ENCODE measurements at places on chromosomes 1 and 21.

GRCh38 chr1:20698195-20698910 lies 19.5 kb downstream of the KIF17 start:
- DNase-seq, result peak; percentile 77

- DNase-seq, result no peak
Observed at GRCh38 chr1:168319691-168320090, 39.0 kb downstream of the TBX19 start.

DNA sequence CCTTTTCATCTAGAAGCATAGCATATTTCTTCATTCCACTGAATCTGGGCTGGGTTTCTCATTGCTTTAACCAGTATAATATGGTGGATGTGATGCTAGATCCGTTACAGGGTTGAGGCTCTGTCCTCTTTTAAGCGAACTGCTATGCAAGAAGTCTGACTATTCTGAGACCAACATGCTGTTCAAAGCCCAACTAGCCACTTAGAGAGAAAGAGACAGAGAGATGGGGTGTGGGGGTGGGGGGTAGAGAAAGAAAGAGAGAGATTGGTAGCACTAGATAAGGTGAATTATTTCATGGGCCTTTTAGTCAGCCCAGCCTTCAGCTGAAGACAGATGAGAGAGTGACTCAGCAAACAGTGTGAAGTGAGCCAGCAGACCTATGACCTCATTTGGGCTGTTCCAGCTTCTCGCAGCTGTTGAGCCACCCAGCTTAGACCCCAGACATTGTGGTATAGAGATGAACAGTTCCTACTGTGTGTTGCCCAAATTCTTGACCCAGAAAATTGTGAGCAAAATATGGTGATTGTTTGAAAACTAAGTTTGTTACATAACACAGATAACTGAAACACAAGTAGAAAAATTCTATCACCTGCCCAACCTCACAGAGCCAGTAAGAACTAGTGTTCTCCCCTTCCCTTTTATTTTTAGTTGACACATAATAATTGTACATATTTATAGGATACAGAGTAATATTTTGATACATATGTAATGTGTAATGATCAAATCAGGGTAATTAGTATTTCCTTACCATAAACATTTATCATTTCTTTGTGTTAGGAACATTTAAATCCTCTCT lies 40.7 kb upstream of the PRKACB start:
- peak; percentile 92 for DNase-seq

DNA sequence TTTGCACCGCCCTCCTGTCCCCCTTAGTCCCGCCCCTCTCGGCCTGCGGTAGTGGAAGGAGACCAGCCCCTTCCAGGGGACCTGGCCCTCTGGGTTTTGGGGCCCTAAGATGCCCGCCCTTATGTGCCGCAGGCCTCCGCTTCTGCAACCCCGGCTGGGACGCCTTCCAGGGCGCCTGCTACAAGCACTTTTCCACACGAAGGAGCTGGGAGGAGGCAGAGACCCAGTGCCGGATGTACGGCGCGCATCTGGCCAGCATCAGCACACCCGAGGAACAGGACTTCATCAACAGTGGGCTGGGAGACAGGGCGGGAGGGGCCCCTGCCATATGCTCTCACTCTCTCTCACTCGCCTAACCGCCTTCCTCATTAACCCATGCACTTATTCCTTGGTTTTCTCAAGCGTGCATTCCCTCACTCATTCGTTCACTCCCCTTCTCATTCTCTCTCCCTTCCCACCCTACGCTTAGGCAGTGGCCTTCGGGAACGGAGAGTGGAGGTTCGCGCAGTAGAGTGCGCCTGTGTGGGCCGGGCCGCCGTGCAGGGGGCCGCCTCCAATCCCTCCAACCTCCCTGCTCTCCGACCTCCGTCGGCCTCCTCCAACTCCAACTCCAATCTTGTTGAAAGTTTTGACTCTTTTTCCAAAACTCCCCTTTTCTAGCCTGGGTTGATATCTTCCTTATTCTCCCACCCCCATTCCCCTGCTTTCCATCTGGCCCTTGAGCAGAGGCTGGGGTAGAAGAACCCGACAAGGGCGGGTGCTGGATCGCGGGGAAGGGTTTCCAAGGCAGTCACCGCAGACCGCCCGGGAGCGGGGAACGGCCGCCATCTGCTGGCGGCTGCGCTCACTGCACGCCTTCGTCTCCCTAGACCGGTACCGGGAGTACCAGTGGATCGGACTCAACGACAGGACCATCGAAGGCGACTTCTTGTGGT lies 15.2 kb downstream of the BCAN start:
- peak; percentile 54 for DNase-seq

DNA sequence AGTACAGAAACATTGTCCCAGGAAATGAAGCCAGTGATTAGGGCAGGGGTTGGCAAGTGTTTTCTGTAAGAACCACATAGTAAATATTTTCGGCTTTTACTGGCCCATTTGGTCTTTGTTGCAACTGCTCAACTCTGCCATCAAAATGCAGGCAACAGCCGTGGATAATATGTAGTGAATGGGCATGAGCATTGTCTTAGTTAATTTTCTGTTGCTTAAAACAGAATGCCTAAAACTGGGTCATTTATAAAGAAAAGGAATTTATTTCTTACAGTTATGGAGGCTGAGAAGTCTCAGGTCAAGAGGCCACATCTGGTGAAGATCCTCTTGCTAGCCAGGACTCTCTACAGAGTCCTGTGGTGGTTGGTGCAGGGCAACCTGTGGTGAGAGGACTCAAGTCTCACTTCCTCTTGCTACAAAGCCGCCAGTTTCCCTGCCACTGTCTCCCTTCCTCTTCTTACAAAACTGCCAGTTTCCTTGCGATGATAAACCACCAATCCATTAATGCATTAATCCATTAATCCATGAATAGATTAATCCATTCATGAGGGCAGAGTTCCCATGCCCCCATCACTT lies 166.4 kb downstream of the PSMG1 start:
- DNase-seq, result peak; percentile 77

DNA sequence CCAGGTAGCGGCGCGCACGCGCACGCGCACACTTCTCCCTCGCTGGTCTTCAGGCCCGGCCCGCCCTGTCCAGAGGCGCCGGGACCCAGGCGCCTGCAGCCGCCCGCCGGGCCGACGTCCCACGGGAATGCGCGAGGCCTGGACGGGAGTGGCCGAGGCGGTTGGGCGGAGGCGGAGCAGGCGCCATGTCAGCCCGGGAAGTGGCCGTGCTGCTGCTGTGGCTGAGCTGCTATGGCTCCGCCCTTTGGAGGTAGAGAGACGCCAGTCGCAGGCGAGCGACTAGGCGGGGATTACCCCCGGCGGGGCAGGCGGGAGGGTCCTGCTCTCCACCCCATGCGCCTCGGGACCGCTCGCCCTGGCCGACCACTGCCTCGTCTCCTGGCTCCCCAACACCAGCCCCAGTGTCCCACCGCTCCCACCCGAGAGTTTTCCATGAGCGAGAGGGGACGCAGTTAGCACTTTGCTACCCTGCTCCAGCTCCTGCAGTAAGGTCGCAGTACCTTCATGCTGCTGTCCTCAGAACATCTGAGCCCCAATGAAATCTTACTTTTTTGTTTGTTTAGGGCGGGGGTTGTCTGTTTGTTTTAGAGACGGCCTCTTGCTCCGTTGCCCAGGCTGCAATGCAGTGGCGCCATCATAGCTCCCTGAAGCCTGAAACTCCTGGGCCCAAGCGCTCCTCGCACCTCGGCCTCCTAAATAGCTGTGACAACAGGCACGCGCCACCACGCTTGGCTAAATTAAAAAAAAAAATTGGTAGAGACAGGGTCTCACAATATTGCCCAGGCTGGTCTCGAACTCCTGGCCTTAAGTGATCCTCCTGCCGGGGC lies at the start of gene CATSPERE:
Gene CATSPERE (plus strand): TSS at position 29 of the 827 bp plus-strand sequence. CDS start 157 bp downstream, at position 186.
- peak; percentile 77 for DNase-seq

- DNase-seq, result no peak
Observed at GRCh38 chr1:97457446-97458089, 463.3 kb downstream of the DPYD start.

GRCh38 chr1:9835758-9836631 lies 12.2 kb upstream of the CLSTN1 start:
- DNase-seq, result peak; percentile 32

DNA sequence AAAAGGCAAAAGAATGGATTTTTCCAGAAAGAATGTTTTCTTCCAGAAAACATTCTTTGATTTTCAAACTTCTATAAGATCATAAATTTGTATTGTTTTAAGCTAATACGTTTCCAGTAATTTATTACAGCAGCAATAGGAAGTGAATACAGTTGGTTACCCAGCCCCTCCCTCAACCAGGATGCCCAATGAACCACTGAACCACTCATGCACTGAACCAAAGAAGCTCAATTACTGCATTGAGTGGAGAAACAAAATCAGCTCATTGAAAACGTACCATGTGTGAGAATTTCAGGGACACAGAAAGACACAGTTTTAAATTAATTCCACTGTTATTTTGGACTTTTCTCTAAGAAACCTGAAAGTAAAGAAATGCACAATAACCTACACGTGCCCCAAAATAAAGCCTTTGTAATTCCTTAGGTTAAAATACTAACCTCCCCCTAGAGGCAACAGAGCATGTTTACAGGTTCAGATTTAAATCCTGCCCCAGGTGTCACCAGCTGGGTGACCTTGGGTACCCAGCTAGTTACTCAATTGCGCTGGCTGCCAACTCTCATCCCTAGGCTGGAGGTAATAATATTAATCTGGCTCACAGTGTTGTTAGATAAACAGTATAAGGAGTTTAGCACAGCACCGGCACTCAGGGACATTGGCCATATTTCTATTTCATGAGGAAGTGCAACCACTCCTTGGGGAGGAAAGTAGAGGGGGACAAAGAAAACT lies 111.7 kb downstream of the NMNAT2 start:
- no peak for DNase-seq

DNA sequence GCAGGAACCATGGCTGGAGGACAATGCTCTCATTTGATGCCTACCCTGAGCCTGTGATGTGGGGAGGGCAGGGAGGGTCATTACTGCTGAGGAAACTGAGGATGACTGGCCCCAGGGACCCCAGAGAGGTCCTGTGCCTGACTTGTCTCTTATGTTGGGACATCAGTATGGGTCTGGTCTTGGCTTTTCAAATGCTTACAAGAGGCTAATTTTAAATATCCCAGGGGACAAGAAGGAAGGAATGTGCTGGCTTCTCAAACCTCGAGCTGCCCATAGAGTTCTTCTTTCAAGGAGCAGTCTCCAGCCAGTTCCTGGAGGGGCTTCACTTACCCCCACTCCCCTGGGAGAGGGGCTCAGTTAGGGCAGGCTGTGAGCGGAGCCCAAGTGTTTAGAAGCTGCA lies 168.2 kb downstream of the TRABD2B start:
- DNase-seq, result no peak

GRCh38 chr21:34938089-34938764 lies 110.9 kb downstream of the RUNX1 start:
- peak; percentile 56 for DNase-seq

DNA sequence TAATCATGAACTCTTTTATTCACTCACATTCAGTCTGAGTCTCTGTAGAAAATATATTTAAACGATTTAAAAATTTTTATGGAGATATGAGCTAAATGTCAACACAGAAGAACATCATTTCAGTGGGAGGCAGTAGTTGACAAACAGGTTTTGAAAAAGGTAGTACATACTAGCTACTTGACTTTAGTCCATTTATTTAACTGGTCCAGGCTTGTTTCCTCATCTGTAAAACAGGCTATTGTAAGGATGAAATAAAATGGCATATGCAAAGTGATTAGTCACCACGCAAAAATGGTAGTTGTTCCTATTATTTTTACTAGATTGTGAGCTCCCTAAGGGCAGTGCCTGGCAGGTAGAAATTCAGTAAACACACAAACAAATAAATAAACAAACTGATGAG lies 75.2 kb downstream of the NTPCR start:
- DNase-seq, result peak; percentile 40

DNA sequence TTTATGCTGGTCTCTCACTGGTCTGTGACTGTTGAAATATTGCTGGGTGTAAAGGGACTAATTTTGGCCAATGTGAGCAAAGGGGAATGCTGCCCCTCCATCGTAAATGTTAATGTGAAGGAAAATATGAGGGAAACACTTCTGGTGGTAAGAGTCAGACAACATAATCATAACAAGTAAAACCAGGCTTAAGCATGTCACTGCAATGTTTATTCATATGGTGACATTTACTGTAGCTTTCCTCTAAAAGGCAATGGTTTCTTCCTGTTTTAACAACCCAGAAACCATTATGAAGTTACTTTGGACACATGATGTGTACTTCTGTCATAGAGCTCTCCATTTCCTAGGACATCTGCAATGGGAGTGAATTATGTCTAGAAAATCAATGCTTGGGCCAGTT lies 358.0 kb downstream of the LMO4 start:
- DNase-seq, result no peak

DNA sequence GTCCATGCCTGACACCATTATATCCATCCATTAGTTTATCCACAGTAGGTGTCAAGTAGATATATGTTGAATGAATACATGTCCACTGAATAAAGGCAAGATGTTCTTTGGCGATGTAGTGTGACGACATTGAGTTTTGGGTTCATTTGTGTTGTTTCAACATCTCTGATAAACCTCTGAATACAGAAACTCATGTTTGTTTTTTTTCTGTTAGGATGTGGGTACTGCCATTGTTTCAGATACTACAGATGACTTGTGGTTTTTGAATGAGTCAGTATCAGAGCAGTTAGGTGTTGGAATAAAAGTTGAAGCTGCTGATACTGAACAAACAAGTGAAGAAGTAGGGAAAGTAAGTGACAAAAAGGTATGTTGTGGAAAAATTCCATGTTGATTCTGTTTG lies 28.1 kb downstream of the MDM4 start:
- peak; percentile 69 for DNase-seq

DNA sequence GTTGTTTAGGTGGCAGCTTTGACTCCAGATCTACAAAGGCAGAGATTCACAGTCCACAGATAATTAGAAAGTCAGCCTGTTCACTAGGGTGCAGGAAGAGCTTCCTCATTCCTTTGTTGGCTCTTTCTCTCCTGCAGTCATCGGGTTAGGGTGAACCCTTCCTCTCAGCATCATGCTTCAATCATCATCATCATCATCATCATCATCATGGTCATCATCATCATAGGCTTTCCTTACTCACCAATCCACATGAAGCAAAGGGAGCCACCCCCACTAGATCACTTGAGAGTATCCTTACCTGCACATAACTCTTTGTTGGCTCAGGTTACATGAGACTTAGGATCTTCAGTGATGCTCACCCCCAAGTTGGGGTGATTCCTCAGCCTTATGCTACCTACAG lies 19.0 kb downstream of the MPZ start:
- DNase-seq, result no peak

GRCh38 chr1:181493885-181494284 lies 10.6 kb downstream of the CACNA1E start:
- DNase-seq, result no peak

DNA sequence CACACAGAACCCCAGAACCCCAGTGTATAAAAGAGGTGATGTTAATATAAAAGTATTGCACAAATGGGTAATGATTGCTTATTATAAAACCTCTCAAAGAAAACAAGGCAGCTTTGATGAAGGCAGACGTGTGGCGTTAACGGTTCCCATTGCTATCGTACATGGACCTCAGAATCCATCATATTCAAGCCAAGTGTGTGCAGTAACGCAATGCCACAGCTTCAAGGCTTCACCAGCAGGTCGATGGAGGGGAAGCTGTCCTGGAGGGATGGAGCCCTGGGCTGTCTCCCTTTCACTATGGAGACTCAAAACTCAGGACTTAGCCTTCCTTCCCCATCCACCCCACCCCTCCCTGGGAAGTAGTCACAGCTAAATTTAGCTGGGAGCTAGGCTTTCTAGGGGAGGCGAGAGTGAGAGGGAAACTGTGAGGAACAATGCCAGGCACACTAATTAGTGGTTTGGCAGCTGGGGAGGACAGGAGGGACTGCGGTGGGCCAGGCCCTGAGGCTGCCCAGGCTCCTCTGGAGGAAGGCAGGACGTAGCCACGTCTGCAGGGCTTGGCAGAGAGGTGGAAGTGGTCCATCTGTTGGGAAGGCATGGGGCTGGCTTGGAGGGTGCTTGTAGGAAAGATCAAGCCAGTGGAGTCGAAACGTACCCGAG lies 121.2 kb downstream of the HMGB4 start:
- DNase-seq, result peak; percentile 89

Measured in M059J (cell line).